Ovary (tissue), 10 donors: ENCODE measurements at places on chromosomes 7 and 10.

- DNase-seq, result no peak
These were observed 33.1 kb upstream of the GALNT11 start for GRCh38 chr7:151992375-151992774.

DNA sequence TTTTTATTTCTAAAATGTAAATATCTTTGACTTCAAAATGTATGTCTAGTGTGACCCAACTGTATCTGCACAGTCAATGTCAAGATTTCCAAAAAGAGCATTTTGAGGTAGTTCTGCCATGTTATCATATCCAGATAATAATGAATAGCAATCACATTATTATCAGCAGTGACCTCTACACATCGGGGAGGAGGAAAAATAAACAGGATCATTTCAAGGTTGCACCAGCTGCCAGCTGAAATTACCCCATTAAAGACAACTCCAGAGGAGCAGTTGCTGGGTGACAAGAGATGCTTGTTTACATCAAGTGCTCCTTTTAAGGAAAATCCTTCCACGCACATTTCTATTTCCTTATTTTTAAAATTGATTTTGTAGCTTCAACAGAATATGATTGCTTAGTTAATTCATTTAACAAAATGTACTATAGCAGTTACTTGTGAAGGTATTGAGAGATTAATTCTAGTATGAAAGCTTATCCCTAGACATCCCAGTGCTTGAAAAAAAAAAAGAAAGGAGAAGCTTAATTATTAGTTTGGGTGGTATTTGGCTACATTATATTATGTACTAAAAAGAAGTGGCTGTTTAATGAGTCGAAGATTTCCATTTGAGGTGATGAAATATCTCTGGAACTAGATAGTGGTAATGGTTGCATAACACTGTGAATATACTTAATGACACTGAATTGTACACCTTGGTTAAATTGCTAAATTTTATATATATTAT is 19.3 kb upstream of the SLC35G1 start:
- DNase-seq, result no peak

- DNase-seq, result no peak
These were observed 172.6 kb upstream of the CACNA2D1 start for GRCh38 chr7:82616059-82616728.

DNA sequence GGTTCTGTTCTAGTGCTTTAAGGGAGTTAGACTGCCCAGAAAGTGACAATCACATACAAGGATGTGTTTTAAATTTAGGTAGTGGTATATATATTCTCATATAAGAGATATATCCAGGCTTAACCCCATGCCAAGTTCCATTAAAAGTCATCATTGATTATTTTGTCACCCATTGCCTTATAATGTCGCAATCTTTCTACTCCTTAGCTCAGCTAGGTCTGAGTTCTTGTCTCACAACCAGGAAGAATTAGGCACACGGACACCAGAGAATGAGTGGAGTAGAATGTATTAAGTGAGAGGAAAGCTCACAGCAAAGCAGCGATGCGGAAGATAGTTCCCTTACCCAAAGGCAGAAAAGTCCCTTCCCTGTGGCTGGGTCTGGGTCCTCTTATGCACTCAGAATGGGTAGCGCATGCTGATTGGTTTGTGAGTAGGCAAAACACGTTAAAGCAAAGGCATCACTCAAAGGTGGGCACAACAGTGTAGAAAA is 197.2 kb upstream of the AHR start:
- DNase-seq, result no peak

DNA sequence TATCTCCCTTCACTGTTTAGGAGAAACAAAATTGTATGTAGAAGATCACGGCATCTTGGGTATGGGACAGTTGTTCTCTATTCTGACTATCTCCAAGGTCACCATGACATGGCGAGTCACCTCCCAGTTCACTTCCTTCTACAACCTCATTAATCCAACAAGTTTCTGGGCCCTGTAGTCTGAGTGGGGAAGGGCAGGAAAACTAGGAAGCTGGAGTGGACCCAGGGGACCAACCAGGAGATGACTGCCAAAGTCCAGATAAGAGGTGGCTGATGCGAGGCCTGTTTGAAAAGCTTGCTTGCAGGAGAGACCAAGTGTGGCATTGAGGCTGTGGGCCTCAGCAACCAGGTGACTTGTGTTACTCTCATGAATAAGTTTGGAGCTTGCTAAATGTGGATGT is 584.9 kb downstream of the TNS3 start:
- no peak for DNase-seq

DNA sequence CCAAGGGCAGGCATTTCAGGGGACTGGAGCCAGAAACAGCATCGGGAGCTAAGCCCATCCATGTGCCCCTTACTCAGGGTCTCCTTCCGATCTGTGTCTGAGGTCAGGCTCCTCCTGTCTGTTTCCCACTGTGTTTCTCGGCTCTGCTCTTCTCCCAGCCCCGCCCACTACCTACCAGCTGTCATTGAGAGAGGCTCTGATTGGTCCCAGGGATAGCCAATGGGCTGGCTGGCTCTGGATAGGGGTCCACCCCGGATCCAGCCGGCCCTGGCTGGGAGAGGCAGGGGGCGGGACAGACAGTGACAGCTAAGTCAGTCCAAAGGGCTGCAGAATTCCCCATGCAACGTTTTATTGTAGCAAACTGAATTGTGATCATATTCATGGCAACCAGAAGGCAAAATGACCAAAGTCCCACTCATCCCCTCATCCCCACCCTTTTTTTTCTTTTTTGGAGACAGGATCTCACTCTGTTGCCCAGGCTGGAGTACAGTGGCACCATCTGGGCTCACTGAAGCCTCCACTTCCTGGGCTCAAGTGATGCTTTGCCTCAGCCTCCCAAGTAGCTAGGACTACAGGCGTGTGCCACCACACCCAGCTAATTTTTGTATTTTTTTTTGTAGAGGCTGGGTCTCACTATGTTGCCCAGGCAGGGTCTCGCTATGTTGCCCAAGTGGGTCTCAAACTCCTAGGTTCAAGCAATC is 76.3 kb downstream of the CLIP2 start:
- peak; percentile 75 for DNase-seq

DNA sequence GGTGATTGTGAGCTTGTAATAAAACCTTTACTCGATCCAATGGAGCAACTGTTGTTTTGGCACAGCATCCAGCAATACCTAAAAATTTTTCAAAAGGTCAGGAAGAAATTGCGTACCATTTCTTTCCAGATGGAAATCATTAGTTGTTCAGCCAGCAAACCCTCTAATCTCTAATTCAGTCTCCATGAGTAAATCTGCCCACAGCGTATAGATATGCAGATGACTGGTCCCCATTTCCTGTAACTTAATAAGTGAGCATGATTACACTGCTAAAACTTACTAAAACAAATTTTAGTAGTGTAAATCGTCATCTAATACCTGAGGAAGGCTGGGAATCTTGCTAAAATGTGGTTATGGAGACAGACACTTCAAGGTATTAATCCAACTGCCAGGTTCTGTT is 10.6 kb downstream of the SLC25A16 start:
- no peak for DNase-seq

DNA sequence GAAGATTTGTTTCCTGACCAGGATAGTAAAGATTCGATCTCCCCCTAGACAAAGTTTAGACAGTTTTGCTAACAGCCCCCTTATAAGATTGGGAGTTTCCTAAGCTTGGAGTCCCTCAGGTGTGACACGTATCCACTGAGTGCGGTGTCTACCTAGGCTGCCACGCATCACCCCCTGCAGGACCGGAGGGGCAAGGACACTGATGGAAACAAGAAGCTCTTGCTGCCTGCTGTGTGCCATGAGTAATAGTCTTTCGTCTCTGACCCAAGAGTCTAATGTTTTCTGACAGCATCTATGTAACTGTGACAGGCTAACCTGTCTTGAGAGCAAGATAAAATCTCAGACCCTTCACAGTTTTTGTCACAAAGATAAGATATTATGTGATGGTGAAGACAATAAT is 173.5 kb downstream of the SEMA3E start:
- DNase-seq, result no peak

GRCh38 chr7:42961170-42961569 is 29.0 kb downstream of the MRPL32 start:
- DNase-seq, result no peak

- DNase-seq, result no peak
These were observed 184.7 kb upstream of the PLPP4 start for GRCh38 chr10:120272350-120272749.

DNA sequence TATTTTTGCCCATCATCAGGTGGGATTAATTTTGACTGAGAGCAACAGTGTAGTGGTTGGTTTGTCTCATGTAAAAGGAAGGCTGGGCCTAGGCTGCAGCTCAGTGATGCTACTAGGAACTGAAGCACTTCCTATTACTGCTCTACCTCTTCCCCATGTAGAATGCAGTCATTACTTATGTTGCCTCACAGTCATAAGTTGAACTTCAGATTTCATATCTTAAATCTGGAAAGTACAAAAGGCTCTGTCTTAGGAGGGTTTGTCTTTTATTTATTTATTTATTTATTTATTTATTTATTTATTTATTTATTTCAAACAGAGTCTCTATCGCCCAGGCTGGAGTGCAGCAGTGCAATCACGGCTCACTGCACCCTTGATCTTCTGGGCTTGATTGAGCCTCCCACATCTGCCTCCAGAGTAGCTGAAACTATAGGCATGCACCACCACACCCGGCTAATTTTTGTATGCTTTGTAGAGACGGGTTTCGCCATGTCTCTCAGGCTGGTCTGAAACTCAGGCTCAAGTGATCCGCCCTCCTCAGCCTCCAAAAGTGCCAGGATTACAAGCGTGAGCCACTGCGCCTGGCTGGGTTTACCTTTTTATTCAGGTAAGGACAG is 721.7 kb upstream of the GALNT17 start:
- no peak for DNase-seq

DNA sequence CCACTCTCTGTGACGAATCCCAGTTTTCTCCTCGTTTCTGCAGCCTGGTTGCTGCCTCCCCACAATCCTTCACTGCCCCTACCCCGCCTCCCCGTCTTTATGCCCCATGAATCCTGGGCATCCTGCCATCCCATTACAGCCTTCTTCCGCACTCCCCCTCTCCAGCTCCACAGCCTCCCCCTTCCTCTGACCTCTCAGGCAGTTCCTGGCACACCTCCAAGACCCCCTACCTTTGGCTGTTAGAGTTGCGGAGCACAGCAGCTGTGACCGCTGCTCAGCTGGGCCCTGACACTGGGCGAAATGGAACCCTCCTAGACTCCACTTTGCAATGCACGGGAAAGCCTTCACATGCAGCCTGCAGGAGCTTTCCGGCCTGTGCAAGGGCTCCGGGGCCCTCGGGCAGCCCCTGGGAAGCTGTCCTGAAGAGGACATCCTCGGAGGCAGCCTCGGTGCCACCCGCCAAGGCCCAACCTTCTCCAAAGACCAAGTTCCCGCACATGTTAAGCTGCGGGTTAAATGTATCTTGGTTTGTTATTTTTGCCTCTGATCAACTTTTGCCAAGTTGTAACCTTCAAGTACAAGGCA is 400.7 kb upstream of the MKI67 start:
- no peak for DNase-seq

- no peak for DNase-seq
These were observed 131.7 kb downstream of the TEX36 start for GRCh38 chr10:125551247-125551646.

- peak; percentile 87 for DNase-seq
These were observed 9.3 kb upstream of the CHCHD1 start for GRCh38 chr10:73772281-73773151.

GRCh38 chr7:129045682-129046081 is 9.2 kb downstream of the TNPO3 start:
- no peak for DNase-seq

DNA sequence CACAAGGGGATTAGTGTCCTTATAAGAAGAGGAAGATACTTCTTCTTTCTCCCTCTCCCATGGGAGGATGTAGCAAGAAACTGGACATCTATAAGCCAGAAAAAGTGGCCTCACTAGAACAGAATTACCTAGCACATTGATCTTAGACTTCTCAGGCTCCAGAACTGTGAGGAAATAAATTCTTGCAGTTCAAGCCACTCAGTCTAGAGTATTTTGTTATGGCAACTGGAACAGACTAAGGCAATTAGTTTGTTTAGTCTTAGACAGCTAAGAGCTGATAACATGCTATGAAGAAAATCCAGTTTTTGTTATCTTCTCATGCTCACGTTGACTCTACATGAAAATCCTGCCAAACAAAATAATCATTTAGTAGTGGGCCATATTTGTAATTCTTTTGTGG is 627.6 kb upstream of the PHF14 start:
- no peak for DNase-seq

DNA sequence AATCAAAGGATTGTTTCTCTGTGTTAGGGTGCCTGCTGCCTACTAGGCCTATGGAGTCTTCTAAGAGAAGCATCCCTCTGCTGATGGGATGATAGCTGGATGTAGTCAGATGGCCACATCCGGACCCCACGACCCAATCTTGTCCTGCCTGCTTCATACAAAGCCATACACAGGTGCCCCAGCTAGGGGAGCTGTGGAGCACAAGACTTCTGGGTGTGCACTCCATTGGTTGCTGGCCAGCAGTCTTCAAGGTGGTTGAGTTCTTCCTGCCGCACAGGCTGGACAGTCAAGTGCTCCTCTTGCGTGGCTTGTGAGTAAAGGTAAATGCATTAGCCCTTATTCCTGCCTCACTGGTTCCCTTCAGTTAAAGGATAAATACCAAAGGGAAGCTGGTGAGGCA is 120.2 kb downstream of the TEX36 start:
- no peak for DNase-seq

GRCh38 chr10:116697816-116698215 is 44.5 kb downstream of the HSPA12A start:
- DNase-seq, result no peak

- DNase-seq, result no peak
These were observed 43.1 kb upstream of the CASD1 start for GRCh38 chr7:94466516-94466915.

DNA sequence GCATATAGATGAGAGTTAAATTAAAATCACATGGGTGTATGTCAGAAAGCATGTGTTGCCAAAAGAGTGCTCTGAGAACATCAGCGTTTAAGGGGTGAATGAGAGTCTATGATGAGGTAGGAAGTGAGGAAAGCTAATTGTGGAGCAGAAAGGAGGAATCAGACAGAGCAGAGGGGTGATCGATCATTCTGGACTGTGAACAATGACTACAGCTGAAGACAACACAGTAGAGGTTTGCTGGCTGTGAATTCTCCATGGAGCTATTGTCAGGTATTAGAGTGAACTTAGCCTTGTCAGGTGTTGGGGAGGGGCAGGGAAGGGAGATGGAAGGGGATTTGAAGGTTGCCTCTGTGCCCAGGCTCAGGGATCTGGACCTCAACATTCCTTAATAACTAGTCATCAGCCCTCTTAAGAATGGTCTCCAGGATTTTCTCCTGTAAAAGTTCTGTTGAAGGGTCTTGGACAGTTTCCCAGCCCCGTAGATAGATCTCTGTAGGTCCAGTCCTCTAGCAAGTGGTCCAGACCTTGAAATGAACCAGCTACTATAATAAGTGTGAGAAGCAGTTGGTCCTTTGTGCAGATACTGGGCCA is 57.1 kb downstream of the KIF5B start:
- no peak for DNase-seq

DNA sequence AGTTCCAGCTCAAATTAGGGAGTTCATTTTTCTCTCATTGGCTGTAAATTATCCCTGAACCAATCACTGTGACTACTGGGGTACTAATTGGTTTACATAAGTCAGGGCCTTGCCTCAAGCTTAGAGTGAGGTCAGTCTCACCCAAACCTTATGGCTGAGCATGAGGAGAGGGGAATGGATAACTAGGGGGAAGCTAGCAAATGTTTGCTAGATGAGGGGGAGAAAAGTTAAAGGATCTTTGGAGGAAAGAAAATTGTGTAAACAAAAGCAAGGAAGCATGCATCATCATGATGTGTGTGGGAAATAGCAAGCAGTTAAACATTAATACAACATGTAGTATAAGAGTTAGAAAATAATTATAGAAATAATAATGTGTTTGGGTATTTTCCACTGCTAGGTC is 121.9 kb downstream of the BBS9 start:
- DNase-seq, result no peak
